ENCODE measurements at places on chromosomes 7 and 10. TPM values are rescaled to one million over a fixed set of nuclear protein-coding genes. Genes with fewer than 3 reads are reported as not detected.

Gene C7orf57
- not detected for total RNA-seq

Gene KAZALD1
- 4.2 TPM for total RNA-seq

- no peak overlapping the region for H3K4me3 ChIP-seq
- H3K27me3 ChIP-seq, result no peaks in the 10 kb centered on the region
- H3K36me3 ChIP-seq, result peaks cover 75% of the 10 kb centered on the region
- DNase-seq, result no peak
- H3K27ac ChIP-seq, result no peak overlapping the region
Observed at GRCh38 chr10:119849944-119850343, 22.7 kb downstream of the MCMBP start.

GRCh38 chr10:69647126-69647525 is 17.1 kb downstream of the FAM241B start:
- H3K4me1 ChIP-seq, result peaks cover 6% of the 10 kb centered on the region
- H3K36me3 ChIP-seq, result no peaks in the 10 kb centered on the region
- H3K27ac ChIP-seq, result no peak overlapping the region
- peaks cover 3% of the 10 kb centered on the region for H3K27me3 ChIP-seq

DNA sequence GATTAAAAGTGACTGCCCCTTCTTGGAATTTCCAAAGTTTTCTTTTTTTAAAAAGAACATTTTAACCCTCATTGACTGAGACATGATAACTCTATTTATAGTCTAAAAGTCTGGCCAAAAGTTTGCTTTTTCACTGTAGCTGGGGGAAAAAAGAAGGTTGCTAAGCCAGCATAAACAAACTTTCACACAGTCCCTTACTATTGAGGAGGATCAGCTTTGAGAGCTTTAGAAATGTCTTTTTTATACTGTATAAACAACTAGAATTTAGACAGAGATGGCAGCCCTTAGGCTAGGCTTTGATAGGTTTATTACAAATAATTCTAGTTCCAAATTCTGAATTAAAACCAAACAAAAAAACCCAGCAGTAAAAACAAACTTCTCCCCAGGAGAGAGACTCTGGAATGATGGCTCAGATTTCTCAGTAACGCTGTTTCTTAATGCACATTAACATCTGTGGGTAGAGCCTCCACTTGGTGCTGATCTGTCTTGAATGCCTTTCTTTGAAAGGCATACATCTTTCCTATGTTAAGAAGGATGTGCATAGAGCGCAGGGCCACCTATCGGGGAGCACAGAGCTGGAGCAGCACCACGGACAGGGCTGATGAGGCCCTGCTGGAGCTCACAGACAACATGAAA is 100.9 kb upstream of the PDLIM1 start:
- no peak overlapping the region for H3K4me3 ChIP-seq
- no peak for DNase-seq
- no peak overlapping the region for H3K27ac ChIP-seq
- peaks cover 2% of the 10 kb centered on the region for H3K36me3 ChIP-seq

DNA sequence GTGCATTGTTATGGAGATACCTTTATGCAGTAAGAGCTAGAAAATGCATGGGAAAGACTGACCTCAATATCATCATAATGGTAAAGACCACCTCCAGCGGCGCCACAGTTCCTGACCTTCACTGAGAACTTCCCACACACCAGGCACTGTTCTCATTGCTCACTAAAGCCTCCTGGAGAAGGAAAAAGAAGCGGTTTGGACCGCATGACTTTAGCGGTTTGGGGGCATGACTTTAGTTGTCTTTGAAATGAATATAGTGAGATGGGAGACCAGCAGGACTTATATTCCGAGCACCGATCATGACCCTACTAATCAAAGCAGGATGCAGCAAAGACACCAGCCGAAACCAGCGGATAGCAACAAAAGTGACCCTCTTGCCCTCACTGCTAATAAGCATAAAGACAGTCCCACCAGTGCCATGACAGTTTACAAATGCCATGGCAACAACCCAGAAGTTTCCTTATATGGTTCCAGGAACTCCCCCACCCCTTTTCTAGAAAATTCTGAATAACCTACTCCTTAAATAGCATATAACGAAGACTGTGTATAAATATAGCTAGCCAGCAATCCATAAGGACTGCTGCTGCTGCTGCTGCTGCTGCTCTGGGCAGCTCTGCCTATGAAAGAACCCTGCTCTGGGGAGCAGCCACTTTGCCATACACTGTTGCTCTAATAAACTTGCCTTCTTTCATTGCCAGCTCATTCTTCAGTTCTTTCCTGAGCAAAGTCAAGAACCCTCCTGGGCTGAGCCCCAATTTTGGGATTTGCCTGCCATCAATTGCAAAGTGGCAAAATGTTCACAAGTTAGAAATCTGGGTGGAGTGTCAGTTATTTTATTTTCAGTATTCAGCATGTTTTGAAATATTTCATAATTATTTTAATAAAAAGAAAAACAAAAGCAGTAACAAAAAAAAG is 694.1 kb downstream of the SUGCT start:
- H3K27ac ChIP-seq, result no peak overlapping the region
- H3K4me3 ChIP-seq, result no peak overlapping the region
- H3K27me3 ChIP-seq, result no peaks in the 10 kb centered on the region
- H3K36me3 ChIP-seq, result no peaks in the 10 kb centered on the region
- peaks cover 12% of the 10 kb centered on the region for H3K4me1 ChIP-seq
- no peak for DNase-seq

DNA sequence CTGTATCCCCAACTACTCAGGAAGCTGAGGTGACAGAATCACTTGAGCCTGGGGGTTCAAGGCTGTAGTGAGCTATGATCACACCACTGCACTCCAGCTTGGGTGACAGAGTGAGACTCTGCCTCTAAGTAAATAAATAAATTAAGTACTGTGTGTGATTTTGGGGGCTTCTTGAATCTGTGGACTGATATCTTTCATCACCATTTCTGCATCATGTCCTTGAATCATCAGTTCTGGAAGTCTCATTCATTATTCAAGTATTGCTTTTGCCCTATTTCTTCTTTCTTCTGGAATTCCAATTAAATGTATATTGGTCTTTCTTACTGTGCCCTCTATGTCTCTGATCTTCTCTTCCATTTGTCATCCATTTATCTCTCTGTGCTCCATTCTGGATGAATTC is 46.7 kb upstream of the OPN4 start:
- H3K4me3 ChIP-seq, result no peak overlapping the region
- no peaks in the 10 kb centered on the region for H3K4me1 ChIP-seq
- H3K27me3 ChIP-seq, result no peaks in the 10 kb centered on the region
- no peak overlapping the region for H3K27ac ChIP-seq
- no peaks in the 10 kb centered on the region for H3K36me3 ChIP-seq

DNA sequence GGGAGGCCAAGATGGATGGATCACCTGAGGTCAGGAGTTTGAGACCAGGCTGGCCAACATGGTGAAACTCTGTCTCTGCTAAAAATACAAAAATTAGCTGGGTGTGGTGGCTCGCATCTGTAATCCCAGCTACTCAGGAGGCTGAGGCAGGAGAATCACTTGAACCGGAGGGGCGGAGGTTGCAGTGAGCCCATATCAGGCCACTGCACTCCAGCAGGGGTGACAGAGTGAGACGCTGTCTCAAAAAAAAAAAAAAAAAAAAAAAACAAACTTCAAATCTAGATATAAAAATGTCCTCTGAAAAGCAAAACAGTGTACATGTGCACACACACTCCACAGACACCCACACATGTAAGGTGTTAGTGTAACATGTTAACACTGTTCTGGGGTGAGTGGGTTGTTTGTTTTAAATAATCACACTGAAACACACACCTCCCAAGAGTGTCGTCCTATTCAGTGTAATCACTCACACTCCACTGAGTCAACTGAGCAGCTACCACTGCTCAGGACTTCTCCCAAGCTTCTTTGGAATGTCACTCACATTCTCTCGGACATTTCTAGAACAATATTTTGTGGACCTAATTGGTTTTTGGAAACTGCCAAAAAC is 12.8 kb upstream of the RGS10 start:
- DNase-seq, result no peak
- no peak overlapping the region for H3K27ac ChIP-seq
- no peaks in the 10 kb centered on the region for H3K27me3 ChIP-seq
- H3K4me3 ChIP-seq, result no peak overlapping the region
- no peaks in the 10 kb centered on the region for H3K4me1 ChIP-seq
- no peaks in the 10 kb centered on the region for H3K36me3 ChIP-seq

Measured in suprapubic skin (tissue), 4 donors.